ENCODE measurements at places on chromosomes 11 and 22.

- DNase-seq: no peak
These were observed 594.1 kb downstream of the BRD1 start for GRCh38 chr22:49233507-49234100.

GRCh38 chr11:14422052-14422813, 63.2 kb upstream of the RRAS2 start:
- DNase-seq: peak; percentile 41

- no peak for DNase-seq
These were observed 16.9 kb downstream of the IL2RB start for GRCh38 chr22:37132773-37133172.

GRCh38 chr11:81359476-81359875, 1374.2 kb downstream of the FAM181B start:
- DNase-seq: no peak

GRCh38 chr22:36470162-36470993, 11.1 kb downstream of the TXN2 start:
- DNase-seq: peak; percentile 92
